ENCODE measurements at places on chromosomes 7 and 10.
A peak's percentile ranks its signal among the peaks of the same experiment; 100 is the strongest.

DNA sequence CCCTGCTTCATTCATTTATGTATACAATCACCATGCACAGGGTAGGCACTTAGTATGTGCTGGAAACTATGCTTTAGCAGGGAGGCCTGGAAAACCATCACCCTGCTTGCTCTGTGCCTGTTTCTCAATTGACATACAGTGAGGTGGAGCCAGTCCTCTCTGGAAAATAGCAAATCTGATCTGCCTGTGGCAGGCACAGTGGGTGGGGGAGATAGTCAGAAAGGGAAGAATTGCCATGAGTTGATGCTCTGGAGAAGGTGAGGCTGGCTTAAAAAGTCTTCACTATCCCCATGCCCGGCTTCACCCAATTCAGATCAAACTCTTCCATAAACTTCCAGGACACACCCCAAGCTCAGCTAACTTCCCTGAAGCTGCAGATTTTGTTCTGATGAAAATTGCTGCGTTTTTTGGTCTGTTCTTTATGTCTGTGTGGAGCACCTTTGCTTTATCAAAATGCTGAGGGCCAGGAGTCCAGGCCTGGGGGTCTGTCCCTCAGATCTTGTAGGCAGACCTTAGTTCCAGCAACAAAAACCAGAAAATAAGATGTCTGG lies 84.8 kb downstream of the ANK3 start:
- DNase-seq, result no peak

DNA sequence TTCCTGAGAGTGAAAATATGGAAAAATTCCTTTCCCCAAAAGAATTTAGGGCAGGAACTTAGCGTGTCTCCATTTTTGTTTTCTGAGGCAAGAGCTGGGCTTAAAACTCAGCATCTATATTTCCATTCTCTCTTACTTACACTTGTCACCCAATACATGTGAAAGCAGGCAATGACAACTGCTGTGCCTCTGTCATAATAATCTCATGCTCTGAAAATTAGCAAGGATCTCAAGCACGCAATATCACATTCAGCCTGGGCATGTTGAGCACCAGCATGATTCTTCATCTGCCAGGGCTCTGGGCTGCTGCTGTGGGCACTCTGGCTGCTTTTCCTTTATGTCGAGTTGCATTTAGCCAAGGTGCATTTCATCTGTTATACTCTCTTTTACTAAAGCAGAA lies 255.5 kb downstream of the SNX10 start:
- DNase-seq, result no peak

GRCh38 chr7:42493436-42494198 lies 256.6 kb upstream of the GLI3 start:
- no peak for DNase-seq

- peak; percentile 28 for DNase-seq
Observed at GRCh38 chr7:74064696-74065095, 18.9 kb upstream of the LIMK1 start.

- no peak for DNase-seq
Observed at GRCh38 chr10:15545884-15546283, 173.8 kb downstream of the ITGA8 start.

DNA sequence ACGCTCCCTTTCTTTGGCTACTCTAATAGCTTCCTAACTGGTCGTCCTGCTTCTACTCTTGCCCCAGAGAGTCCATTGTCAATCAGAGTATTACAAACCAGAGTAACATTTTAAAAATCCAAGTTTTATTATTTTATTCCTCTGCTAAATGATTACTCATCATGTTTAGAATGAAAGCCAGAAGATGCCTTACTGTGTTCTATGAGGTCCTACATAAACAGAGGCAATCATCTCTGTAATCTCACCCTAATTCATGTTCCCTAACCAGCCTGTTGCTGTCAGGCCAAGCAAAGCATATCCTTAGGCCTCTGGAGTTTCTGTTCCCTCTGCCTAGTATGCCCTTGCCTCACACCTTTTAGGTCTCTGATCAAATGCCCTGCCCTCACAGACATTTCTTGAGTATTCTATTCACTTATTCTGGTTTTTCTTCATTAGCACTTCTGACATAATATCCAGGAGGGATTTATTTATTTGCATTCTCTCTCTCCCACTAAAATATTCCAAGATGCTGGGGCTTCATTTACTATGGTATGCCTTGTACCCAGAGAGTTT lies 497.5 kb downstream of the PHTF2 start:
- no peak for DNase-seq

GRCh38 chr7:83835424-83835823 lies 186.5 kb upstream of the SEMA3E start:
- no peak for DNase-seq

DNA sequence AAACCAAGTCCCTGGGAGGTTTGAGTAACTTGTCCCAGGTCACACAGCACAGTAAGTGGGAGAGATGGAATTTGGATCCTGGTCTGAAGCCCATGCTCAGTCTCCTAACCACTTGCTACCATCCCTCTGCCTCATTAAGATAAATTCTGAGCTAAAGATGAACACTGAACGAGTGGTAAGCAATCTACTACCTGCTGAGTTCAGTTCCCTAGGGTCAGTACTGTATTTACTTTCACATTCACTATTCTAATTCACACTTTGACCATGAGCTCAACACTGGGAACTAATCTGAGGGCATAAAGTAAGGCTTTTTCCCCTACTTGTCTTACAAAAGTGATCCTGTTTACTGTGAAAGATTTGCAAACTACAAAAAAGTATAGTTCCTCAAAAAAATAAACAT lies 2.4 kb downstream of the UROS start:
- DNase-seq, result no peak

GRCh38 chr7:129110258-129110981 lies 34.1 kb upstream of the TSPAN33 start:
- DNase-seq, result no peak

GRCh38 chr7:151110941-151111645 lies 24.8 kb downstream of the AGAP3 start:
- peak; percentile 92 for DNase-seq

GRCh38 chr10:61633665-61634064 lies 29.1 kb upstream of the CABCOCO1 start:
- DNase-seq, result no peak

- DNase-seq, result no peak
Observed at GRCh38 chr7:138876326-138876725, 78.3 kb upstream of the ATP6V0A4 start.

DNA sequence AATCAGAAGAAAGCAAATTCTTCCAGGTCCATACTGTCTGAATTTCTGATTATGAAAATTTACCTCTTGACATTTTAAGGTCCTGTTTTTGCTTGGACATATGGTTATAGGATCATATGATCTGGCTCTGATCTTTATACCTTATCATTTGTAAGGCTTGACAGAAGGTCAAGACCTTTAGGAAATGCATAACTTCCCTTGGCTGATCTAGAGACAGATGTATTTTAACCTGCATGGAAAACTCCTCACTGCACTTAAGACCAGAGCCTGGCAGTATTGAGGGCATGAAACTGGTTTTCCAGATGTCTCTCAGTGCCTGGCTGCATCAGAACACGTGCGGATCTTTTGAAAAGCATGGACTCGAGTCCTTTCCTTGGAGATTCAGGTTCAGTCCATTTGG lies 55.9 kb downstream of the TRRAP start:
- no peak for DNase-seq

DNA sequence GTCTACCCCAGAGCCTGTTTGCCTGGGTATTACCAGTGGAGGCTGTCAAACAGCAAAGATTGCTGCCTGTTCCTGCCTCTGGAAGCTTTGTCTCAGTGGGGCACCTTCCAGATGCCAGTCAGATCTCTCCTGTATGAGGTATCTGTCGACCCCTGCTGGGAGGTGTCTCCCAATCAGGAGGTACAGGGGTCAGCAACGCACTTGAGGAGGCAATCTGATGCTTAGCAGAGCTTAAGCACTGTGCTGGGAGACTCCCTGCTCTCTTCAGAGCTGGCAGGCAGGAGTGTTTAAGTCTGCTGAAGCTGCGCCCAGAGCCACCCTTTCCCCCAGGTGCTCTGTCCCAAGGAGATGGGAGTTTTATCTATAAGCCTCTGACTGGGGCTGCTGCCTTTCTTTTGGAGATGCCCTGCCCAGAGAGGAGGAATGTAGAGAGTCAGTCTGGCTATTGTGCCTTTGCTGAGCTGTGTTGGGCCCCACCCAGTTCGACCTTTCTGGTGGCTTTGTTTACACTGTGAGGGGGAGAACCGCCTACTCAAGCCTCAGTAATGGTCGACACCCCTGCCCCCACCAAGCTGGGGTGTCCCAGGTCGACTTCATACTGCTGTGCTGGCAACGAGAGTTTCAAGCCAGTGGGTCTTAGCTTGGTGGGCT lies 62.2 kb downstream of the PPP1R9A start:
- DNase-seq, result no peak

- no peak for DNase-seq
Observed at GRCh38 chr10:76301950-76302349, 870.5 kb downstream of the LRMDA start.

- DNase-seq, result no peak
Observed at GRCh38 chr7:148173369-148173768, 417.2 kb upstream of the C7orf33 start.

GRCh38 chr7:93535616-93536015 lies 38.9 kb downstream of the CALCR start:
- DNase-seq, result no peak

DNA sequence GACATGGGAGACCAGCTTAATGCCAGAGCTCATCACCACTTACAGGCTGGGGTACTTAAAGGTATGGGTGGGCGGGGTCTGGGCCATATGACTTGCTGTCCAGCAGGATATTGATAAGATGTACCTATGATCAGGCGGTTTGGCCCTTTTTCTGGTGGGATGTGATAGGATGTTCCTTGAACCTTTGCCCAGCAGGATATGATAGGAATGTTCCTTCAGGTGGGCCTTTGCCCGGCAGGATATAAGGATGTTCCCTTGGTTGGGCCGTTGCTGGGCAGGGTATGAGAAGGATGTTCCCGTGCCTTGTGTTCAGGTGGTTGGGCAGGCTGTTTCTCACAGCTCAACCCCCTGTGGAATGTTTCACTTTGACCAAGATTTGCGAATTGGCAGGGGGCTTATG lies 187.2 kb upstream of the CXCL12 start:
- no peak for DNase-seq

DNA sequence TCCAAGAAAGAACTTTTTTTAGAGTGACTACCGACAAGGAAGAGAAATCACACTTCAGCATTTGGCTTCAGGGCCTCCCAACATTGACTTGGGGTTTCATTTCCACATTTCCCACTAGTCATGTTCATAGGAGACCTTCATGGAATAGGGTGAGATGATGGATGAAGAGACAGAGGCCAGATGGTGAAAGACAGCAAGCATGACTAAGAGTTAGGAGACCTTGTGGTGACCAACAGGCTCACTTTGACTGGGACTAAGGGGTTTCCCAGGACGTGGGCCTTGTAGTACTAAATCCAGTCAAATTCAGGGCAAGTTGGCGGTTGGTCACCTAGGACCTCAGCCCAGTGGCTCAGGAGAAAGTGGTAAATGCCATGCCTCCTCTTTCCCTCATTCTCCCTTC lies 3.0 kb upstream of the GIMAP5 start:
- no peak for DNase-seq

DNA sequence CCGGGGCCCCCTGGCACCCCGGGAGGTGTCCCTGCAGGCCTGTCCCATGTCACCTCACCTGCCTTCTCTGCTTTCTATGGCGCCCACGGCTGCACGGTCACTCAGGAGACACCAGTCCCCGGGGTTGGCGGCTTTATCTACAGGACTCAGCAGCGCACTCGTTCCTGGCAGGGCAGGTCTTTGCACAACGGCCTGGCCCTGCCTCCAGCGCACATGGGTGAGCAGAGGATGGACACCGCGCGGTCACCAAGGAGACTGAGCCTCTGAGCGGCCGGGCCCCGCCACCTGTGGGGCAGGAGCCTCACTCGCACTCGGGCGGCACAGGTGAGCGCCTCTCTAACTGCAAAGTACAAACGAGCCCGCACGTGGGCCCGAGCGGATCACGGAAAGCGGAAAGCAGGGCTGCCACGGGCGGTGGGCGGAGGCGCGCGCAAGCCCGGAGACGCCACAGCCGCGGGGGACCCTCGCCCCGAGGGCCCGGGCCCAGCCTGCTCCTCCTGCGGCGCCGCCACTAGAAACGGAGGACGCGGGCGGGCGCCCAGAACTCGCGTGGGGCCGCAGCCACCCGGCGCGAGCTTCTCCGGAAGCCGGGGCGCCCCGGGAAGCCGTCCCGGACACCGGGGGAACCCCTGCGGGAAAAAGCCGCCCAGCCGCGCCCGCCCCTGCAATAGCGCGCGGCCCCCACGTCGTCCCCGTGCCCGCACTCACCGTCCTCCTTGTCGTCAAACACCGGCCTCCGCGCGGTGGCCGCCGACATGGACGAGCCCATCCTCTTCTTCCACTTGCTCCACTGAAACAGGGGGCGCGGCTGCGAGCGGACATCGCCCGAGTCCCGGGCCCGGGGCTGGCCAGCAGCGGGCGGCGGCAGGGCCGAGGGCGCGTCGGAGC lies 642 bp downstream of the STK32C start:
- peak; percentile 92 for DNase-seq

DNA sequence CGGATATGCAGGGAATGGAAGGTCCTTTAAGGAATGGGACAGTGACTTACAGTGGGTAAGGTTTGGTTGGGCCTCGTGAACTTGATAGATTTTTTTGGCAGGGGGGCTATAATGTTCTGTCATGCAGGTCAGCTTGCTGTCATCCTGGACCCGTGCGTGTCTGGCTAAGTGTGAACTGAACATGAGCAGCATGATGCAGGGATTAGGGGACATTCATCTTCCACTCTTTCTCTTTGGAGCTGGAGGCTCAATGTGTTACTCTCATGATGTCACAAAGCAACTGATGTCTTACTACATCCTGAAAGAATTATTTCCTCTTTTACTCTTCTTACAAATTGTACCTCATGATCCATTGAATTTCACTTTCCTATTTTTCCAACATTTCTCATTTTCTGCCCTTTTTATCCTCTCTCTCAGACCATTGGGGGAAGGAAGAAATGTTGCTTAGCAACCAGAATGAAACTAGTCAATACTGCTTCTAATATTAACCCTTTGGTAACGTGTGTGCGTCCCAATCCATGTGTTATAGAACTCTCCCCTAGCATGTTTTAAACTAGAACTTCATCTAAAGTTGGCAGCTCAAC lies 549.1 kb downstream of the LRMDA start:
- no peak for DNase-seq

- no peak for DNase-seq
Observed at GRCh38 chr7:90250601-90251303, 5.8 kb downstream of the CFAP69 start.

DNA sequence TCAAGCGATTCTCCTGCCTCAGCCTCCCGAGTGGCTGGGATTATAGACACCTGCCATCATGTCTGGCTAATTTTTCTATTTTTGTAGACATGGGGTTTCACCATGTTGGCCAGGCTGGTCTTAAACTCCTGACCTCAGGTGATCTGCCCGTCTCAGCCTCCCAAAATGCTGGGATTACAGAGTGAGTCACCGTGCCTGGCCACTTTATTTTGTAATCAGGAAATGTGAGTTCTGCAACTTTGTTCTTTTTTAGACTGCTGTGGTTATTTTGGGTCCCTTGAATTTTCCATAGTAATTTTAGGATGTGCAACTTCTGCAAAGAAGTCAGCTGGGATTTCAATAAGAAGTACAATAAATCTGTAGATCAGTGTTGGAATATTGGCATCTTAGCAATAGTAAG lies 96.8 kb downstream of the CYTH3 start:
- no peak for DNase-seq

Data from spleen (tissue), 13 donors.